ENCODE measurements at places on chromosomes 16 and 17.

DNA sequence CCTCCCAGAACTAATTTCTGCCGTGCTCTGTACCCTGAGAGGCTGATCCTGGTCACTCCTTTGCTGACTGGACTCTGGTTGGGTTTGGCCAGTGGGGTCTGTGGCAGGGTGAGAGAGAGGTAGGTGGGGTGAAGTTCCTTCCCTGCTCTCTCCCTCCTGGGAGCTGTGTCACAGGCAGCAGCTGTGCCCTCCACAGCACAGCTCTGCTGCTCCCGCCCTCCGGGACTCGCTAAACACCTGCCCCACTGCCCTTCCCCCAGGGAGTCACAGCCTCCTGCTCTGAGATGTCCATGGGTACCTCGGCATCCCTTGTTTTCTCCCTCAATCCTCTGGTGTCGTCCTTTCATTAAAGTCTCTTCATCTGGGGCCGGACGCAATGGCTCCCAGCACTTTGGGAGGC is 66.4 kb downstream of the SRCIN1 start:
- DNase-seq: no peak

DNA sequence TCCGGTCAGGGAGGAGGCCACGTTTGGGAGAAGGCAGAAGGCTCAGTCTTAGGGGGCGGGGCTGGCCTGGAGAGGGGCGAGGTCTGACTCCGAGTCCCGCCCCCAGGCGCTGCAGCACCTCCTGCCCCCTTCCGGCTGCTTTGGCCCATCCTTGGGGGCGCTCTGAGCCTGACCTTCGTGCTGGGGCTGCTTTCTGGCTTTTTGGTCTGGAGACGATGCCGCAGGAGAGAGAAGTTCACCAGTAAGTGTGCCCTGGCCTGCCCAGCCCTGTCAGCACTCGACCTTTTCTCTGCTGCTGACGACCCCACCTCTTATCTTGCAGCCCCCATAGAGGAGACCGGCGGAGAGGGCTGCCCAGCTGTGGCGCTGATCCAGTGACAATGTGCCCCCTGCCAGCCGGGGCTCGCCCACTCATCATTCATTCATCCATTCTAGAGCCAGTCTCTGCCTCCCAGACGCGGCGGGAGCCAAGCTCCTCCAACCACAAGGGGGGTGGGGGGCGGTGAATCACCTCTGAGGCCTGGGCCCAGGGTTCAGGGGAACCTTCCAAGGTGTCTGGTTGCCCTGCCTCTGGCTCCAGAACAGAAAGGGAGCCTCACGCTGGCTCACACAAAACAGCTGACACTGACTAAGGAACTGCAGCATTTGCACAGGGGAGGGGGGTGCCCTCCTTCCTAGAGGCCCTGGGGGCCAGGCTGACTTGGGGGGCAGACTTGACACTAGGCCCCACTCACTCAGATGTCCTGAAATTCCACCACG is 1.5 kb downstream of the TNFRSF12A start:
- peak; percentile 87 for DNase-seq

DNA sequence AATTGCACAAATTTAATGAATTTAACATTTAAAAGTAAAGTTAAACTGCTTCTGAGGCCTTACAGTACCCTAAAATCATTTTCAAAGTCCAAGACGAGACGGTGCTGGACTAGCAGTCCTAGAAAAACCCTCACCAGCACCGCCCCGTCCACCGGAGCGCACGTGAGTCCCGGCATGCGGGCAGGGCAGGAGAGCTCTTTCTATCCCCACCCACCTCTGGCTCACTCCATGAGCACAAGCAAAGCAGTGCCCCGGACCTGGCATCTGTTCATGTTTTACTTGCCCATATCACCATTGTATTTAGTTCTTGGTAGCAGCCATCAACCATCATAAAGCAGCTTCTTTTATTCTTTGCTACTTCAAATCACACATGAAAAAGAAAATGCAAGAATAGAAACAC is 41.7 kb downstream of the ANKRD11 start:
- DNase-seq: no peak

DNA sequence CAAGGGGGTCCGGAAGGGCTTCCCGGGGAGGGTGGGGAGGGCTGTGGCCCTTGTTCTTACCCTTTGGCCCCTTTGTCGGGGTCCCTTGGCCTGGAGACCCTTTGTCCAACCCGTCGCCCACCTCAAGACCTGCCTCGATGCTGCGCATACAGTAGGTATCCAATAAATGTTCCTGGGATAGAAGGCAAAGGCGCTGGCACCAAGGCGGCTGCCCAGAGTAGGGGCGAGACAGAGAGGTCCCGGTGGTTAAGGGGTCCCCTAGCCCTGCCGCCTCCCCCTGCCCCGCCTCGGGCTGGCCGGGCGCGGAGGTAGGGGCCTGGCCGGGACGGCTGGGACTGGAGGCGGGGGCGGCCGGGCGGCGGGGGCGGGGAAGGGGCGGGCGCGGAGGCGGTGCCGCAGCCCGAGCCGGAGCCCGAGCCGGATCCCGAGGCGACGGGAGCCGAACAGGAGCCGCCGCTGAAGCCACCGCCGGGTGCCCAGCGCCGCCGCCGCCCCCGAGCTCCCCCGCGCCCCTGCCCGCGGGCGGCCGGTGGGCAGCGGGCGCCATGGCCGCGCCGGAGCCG is at the start of gene NHERF2:
NHERF2 (plus strand) TSS at position 442 of the 563 bp plus-strand sequence; CDS start at position 546, 104 bp downstream.
- no peak for DNase-seq

DNA sequence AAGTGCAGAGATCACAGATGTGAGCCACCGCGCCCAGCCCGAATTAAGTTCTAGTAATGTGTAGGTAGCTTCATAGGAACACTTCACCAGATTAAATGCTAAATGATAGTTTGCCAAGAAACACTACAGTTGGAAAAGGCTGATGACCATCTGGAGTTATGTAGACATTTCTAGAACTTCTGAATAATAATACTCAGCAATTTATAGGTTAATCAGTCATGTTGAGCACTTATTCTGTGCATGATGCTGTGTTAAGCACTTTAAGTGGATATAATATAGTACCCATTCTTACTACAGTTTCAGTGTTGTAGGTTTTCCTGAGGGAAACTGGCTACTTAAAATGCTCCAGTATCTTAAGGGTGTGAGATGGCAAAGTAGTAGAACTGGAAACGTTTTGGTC is 45.2 kb downstream of the NUP93 start:
- DNase-seq: no peak

- no peak for DNase-seq
Measured at GRCh38 chr16:66906916-66907836, 11.5 kb downstream of the CDH16 start.

DNA sequence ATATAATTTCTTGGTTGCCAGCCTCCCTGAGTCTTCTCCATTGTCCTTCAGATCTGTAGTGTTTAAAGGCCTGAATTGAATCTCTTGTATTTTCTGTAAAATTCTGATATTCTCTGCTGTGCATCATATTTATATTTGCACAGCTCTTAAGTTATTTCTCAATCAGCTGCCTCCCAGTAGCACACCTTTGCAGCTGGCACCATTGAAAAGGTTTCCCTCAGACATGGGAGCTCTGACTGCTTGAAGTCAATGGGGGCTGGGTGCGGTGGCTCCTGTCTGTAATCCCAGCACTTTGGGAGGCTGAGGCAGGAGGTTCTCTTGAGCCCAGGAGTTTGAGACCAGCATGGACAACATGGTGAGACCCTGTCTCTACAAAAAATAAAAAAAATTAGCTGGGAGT is 40.4 kb downstream of the PITPNC1 start:
- DNase-seq: no peak

- DNase-seq: no peak
Measured at GRCh38 chr17:74249590-74250270, 24.3 kb upstream of the DNAI2 start.

GRCh38 chr17:49288388-49288787 is 57.8 kb upstream of the PHOSPHO1 start:
- DNase-seq: no peak

GRCh38 chr17:16928406-16929034 is 43.4 kb downstream of the TNFRSF13B start:
- DNase-seq: no peak

DNA sequence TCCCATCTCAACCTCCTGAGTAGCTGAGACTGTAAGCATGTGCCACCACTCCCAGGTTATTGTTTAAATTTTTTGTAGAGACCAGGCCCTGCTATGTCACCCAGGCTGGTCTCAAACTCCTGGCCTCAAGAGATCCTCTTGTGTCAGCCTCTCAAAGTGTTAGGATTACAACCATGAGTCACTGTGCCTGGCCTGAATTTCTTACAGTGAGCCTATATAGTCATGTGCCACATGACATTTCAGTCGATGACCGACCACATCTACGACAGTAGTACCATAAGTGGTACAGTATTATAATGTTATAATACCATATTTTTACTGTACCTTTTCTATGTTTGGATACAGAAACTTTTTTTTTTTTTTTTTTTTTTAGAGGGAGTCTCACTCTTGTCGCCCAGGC is 195.3 kb downstream of the STX8 start:
- DNase-seq: no peak

DNA sequence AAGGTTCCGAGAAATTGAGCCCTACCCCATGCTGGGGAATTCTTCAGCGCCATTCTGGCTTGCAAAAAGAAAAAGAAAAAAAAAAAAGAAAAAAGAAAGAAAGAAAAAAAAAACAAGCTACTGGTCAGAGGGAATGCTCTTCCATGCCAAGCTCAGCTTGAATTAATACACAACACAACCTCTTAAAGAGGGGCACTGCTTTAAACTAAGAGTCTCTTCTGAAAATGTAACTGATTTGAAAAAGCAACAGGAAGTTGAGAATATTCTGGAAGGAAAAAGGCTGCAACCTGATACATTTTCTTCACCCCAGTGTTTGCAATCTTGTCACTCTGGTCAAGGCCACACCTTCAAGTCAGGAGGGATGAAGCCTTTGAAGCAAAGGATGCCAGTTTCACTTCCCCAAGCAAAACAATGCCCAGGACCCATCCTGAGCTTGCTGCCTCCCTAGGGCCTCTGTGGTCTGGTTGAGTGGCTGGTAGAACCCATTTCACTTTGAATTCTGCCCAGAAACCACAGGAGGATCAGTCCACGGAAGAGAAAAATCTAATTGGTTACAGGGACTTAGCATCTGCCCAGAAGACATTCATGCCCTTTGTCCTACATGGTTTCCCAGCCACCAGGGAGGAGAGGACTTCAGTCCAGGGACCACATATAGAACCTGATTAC is 389.7 kb downstream of the SOX9 start:
- no peak for DNase-seq

DNA sequence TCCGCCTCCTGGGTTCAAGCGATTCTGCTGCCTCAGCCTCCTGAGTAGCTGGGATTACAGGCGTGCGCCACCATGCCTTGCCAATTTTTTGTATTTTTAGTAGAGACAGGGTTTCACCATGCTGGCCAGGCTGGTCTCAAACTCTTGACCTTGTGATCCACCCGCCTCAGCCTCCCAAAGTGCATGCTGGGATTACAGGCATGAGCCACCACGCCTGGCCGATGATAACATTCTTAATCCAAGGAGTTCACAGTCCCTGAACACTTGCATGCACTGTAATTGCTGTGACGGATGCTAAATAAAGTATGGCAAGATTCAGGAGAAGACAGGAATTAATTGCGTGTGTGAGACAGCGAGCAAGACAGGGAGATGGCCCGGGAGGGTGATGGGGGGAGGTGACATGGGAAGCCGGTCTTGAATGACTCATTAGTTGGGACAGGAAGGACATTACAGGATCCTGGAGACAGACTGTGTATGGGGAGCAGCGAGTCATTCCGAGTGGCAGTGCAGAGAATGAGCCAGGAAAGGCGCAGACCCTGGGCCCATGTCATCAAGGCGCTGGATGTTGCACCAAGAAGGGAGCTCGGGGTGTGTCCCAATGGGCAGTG is 6.7 kb downstream of the ABCA3 start:
- no peak for DNase-seq

GRCh38 chr16:55465077-55465896 is 13.7 kb upstream of the MMP2 start:
- DNase-seq: peak; percentile 82

DNA sequence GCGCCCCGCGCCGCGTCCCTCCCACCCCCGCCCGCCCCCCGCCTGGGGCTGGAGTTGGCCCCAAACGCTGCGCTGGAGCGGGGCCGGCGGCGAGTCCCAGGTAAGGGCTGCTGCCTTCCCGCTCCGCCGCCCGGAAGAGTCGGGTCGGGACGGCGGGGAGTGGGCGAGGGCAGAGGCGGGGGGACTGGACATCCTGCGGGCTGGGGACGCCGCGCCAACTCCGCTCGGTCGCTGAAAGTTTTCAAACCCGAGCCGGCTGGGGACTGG is 469 bp downstream of the GPRC5C start:
- DNase-seq: no peak

DNA sequence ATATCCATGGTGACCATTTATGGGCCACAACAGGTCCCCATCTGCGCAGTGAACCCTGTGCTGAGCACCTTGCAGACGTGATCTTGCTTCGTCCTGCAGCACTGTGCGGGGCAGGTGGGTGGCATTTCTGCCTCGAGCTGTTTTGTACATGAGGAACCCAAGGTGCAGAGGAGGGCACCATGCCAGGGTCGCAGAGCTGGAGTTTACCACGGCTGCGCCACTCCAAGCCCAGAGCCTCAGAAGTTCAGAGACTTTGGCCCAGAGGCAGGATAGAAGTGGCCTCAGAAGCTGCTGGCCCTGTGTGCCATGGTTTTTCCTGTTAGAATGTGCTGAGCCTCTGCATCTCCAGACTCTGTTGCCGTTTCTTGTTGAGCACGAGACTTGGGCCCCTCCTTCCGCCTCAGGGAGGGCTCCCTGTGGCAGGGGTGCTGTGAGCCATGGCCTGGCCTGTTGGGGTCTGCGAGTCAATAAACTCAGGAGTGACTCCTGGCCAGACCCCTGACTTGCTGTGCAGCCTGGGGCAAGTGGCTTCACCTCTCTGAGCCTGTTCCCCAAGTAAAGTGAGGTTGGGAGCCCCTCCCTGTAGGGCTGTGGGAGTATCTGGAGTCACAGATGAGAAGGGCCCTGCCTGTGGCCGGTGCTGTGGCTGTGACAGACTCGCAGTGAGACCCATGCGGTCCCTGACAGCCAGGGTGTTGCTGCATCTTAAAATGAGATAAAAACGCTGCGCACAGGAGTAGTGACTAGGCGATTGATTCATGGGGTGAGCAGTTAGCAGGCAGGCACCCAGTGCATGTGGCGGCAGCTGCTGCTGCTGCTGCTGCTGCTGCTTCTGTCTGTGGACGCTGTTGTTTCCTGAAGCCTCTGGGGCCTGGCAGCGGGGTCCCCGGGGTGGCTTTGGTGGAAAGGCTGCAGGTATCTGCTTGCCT is 11.8 kb downstream of the MAP2K3 start:
- DNase-seq: no peak

- no peak for DNase-seq
Measured at GRCh38 chr17:71262586-71262985, 858.2 kb upstream of the SOX9 start.

GRCh38 chr17:59257101-59257500 is 36.8 kb downstream of the GDPD1 start:
- DNase-seq: no peak

GRCh38 chr16:69351309-69352027 is at the start of gene TMED6:
Gene TMED6 (minus strand): TSS chr16:69351786. CDS start chr16:69351753, 33 bp downstream.
- no peak for DNase-seq

- no peak for DNase-seq
Measured at GRCh38 chr16:88721236-88721635, 14.9 kb downstream of the CTU2 start.
